ENCODE measurements at places on chromosomes 11 and 22.

GRCh38 chr11:130436171-130436570, 7.8 kb upstream of the ADAMTS8 start:
- no peak for DNase-seq

DNA sequence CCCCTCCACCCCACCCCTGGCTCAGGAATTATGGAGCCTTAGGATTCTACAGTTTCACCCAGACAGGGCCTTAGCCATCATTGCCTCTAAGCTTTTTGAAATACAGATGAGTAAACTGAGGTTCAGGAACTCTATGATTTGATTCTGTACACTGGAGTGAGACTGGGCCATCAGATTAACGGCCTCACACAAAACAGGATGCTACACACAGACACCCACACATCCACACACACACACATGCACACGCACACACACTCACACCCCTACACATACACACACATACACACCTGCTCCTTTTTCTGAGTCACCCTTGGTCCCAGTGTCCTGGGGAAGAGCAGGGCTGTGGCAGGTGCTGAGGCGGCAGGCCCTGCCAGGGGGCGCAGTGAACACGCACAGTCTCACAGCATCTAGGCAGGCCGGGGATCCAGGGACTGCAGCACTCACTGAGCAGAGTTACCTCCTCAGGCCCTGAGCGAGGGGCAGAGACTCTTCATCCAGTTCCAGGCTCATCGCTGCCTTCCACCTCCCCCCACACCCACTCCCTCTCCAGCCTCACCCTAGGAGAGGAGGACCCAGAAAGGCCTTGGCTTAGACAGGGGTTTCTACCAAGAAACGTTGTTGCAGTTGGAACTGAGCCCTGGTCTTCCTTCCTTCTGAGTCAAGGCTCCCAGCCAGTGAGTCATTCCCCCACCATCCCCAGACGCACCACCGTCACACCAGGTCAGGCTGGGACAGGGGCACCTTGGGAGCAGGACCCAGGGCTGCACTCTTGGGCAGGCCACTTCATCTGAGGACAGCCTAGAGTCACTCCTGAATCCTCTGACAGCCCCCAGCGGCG, 89.8 kb upstream of the PARVA start:
- no peak for DNase-seq

DNA sequence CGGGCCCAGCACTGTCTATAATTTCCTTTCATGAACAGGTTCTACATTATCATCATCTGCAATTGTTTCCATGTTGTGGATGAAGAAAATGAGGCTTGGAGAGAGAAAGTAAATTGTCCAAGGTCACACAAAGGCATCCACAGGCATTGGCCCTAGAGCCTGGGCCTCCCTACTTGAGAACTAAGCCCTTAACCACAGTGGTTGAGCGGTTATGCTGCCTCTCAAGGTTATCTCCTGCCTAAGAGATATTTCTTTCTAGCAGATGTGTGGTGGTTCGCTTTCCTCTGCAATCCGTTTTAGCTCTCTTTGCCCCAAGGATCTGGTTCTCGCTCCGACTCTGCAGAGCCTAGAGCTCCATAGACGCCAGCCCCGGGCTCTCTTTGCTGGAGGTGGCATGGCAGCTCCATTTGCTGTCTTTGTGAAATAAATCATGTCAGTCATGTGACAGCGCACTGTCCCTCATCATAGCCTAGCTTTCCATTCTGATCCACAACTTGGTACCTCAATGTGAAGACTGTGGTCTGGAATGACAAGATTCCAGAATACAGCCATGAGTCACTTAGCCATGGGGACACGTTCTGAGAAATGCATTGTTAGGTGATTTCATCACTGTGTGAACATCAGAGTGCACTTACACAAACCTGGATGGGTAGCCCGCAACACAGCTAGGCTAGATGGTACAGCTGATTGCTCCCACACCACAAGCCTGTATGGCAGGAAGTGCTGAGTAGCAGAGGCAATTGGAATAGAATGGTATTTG, 27.2 kb downstream of the RPS6KA4 start:
- DNase-seq = no peak

DNA sequence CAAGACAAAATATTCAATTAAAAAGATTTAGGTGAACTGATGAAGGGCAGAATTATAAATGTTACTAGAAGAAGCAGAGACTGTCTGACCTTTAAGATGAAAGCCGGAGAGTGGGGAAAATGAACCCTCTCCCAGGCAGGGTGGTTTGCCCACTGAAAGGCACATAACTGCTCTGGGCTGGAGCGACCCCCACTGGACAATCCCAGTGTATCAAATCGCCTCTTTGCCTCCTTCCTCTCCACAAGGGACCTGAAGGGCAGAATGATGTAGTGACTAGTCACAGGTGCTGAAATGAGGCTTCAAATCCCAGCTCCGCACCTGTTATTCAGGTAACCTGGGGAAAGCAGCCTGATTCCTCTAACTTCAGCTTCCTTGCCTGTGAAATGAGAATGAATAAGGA, 69.0 kb downstream of the EFCAB6 start:
- DNase-seq = no peak

DNA sequence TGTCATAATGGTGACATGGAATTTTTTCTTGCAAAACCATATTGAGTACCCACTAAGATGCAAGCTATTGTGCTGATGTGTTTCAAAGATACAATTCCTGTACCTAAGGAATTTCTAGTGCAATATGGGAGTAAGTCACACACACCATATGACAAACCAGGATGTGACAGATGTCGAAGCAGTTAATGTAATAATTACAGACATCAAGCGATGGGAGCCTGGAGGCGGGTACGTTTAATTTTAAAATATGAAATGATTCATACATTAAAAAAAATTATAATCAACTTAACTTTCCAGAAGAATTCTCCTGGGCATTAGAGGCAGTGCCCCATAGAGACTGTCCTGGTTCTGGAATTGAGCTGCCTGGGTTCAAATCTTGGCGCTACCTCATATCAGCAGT, 6.0 kb downstream of the SYCE3 start:
- no peak for DNase-seq

- DNase-seq = no peak
Observed at GRCh38 chr11:68076371-68077042, 37.7 kb downstream of the TCIRG1 start.

- DNase-seq = no peak
Observed at GRCh38 chr22:36982136-36982535, 37.1 kb downstream of the TST start.

GRCh38 chr11:114087025-114087424, 27.5 kb downstream of the ZBTB16 start:
- no peak for DNase-seq

DNA sequence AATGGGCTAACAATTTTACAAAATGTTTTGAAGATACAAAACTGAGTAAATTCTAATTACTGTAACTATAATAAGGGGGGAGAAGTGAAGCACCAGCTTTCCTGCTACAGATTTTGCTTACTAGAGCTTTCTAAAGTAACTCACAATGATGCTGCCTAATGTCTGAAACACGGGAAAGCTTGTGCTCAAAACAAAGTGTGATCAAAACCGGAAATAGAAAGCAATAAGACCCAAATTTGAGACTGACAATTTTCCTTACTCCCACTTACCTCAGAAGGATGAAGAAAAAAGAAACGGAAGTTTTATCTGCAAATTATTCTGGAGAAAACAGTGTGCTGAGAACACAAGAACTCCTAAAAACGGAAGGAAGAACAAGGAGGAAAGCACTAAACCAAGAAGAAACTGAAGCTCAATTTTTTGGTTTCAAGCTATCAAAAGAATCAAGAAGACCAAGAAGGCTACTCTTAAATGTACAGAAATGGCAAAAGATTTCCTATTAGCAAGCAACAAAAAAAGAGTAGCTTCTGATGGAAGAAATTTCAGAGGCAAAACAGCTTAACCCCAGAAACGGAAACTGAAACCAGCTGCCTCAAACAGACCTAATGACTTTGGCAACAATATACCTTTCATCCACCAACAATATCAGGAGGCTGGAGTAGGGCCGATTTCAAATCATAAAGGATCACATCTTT, 33.4 kb downstream of the AMBRA1 start:
- DNase-seq = no peak
